Natural killer cell treated with Interleukin-12 subunit alpha and Interleukin-12 subunit beta and Interleukin-15 and Interleukin-18, amount 100 ng/mL, for 72 hours (primary cell): ENCODE measurements at places on chromosomes 13 and 19. TPM values are rescaled to one million over a fixed set of nuclear protein-coding genes. Genes with fewer than 3 reads are reported as not detected.

The LRRC63 gene
- total RNA-seq, result 0.59 TPM

The HNRNPA1L2 gene
- 11.6 TPM for total RNA-seq

The ZIC5 gene
- not detected for total RNA-seq

The C5AR1 gene
- total RNA-seq, result 7.6 TPM

The KLC3 gene
- not detected for total RNA-seq

The CALR3 gene
- not detected for total RNA-seq

The DACH1 gene
- total RNA-seq, result 0.42 TPM

The THSD1 gene
- total RNA-seq, result 0.43 TPM

The FUT6 gene
- not detected for total RNA-seq

The CAPNS1 gene
- 437 TPM for total RNA-seq

The HS6ST3 gene
- total RNA-seq, result not detected

The FXYD3 gene
- not detected for total RNA-seq

The FFAR2 gene
- total RNA-seq, result not detected

The RGL3 gene
- total RNA-seq, result not detected

The ZNF285 gene
- 0.20 TPM for total RNA-seq

The CNFN gene
- total RNA-seq, result not detected

The GGACT gene
- 4.2 TPM for total RNA-seq

The PRX gene
- 0.48 TPM for total RNA-seq

The ZBTB32 gene
- 191 TPM for total RNA-seq

The ZNF878 gene
- total RNA-seq, result 0.39 TPM

The SLC8A2 gene
- not detected for total RNA-seq

The EBI3 gene
- 131 TPM for total RNA-seq

The SELENOV gene
- not detected for total RNA-seq

The SIAH3 gene
- total RNA-seq, result not detected

The HSPB6 gene
- total RNA-seq, result not detected

The PDE4A gene
- total RNA-seq, result 14.5 TPM

The OR4F17 gene
- total RNA-seq, result not detected

The PSG11 gene
- total RNA-seq, result not detected

The MATK gene
- 58.5 TPM for total RNA-seq

The SIGLEC10 gene
- total RNA-seq, result 1.5 TPM

The NKPD1 gene
- 0.22 TPM for total RNA-seq

The ZNF578 gene
- 1.1 TPM for total RNA-seq

The ATP4B gene
- not detected for total RNA-seq

The DZIP1 gene
- total RNA-seq, result not detected

The RXFP2 gene
- not detected for total RNA-seq

The RUBCNL gene
- total RNA-seq, result 3.0 TPM

The CEACAM8 gene
- total RNA-seq, result not detected
